ENCODE measurements at places on chromosomes 2 and 18.

GRCh38 chr2:112725545-112726457 is 5.0 kb downstream of the NT5DC4 start:
- no peak for DNase-seq

- DNase-seq = no peak
Measured at GRCh38 chr2:203898657-203899056, 31.1 kb downstream of the CTLA4 start.

- DNase-seq = no peak
Measured at GRCh38 chr18:48920408-48921038, 30.2 kb downstream of the SMAD7 start.

- DNase-seq = no peak
Measured at GRCh38 chr2:216426166-216426777, 14.0 kb downstream of the SMARCAL1 start.

- DNase-seq = no peak
Measured at GRCh38 chr2:170468557-170468956, 246.6 kb upstream of the SP5 start.

GRCh38 chr18:24561369-24561965 is 101.0 kb downstream of the HRH4 start:
- DNase-seq = no peak

DNA sequence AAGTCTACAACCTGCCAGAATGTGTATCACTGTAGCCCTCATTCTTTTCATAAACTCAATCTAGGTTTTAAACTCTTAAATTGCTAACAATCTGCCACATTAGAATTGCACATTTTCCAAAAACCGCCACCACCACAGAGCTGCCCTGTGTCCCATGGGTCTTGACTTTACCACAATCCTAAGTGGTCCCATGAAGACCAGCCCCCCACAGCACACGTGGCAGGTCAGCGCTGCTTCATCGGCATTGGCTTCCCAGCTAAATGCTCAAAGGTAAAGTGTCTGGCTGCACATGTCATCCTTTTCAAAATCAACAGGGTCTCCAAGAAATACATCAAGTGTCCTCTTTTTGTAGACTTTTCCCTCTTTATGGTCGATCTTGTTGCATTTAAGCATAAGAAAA is 2.4 kb downstream of the TBC1D8 start:
- no peak for DNase-seq

DNA sequence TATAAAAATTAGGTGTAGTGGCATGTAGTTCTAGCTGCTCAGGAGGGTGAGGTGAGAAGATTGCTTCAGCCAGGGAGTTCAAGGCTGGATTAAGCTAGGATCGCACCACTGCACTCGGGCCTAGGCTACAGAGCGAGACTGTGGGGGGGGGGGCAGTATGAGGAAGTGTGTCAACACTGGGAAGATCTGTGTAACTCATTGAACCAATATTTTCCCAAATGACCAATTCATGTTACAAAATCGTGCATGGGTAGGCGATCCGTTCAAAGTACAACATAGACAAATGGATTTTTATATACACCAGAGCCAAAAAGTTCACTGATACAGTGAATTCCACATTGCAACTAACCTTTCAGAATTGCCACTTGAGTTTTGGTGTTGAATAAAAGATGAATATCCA is 8.1 kb downstream of the SMAD4 start:
- no peak for DNase-seq

- no peak for DNase-seq
Measured at GRCh38 chr2:178066890-178067669, 5.5 kb downstream of the PDE11A start.
